GM12865 (cell line): ENCODE measurements at places on chromosomes 7 and 10.
A peak's percentile ranks its signal among the peaks of the same experiment; 100 is the strongest.

GRCh38 chr10:58253184-58253583 lies 14.5 kb downstream of the IPMK start:
- no peak for DNase-seq

- DNase-seq = peak; percentile 85
Observed at GRCh38 chr10:8133146-8133545, 78.7 kb downstream of the GATA3 start.

DNA sequence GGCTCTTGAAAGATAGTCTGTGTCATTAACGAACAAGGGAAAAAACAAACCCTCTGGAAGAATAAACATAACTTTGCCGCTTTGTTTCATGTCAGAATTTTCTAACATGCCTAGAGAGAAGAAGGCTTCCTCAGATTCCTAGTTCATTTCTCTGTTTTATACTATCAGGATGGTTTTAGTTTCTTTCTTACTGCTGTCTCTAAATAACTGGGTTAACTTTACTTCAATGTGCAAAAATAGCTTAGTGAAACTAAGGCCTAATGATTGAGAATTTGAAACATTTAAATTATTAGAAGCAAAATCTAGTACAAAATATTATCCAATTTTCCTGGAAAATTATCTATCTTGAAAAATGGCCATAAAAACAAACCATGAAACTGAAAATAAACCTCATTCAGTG lies 72.1 kb upstream of the OGDHL start:
- no peak for DNase-seq

GRCh38 chr7:158531661-158532060 lies 56.0 kb downstream of the PTPRN2 start:
- DNase-seq = no peak

GRCh38 chr7:44375926-44376342 lies 50.5 kb upstream of the CAMK2B start:
- DNase-seq = no peak

DNA sequence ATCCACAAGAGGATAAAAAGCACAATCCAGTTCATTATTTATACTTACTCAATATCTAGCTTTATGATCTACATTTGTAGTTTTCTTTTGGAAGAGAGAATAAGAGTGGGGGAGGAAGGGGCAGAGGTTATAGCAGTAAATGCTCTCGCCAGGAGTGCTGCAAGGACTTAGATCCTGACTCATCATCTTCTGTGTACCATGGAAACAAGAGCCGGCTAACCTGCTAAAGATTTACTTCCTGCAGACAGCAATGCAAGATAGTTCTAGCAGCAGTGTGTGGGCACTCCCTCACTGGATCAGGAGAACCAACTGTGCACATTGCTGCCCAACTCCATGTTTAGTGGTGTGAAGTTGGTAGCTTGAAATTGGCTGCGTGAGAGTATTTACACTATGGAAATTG lies 47.7 kb upstream of the TRIL start:
- DNase-seq = no peak

DNA sequence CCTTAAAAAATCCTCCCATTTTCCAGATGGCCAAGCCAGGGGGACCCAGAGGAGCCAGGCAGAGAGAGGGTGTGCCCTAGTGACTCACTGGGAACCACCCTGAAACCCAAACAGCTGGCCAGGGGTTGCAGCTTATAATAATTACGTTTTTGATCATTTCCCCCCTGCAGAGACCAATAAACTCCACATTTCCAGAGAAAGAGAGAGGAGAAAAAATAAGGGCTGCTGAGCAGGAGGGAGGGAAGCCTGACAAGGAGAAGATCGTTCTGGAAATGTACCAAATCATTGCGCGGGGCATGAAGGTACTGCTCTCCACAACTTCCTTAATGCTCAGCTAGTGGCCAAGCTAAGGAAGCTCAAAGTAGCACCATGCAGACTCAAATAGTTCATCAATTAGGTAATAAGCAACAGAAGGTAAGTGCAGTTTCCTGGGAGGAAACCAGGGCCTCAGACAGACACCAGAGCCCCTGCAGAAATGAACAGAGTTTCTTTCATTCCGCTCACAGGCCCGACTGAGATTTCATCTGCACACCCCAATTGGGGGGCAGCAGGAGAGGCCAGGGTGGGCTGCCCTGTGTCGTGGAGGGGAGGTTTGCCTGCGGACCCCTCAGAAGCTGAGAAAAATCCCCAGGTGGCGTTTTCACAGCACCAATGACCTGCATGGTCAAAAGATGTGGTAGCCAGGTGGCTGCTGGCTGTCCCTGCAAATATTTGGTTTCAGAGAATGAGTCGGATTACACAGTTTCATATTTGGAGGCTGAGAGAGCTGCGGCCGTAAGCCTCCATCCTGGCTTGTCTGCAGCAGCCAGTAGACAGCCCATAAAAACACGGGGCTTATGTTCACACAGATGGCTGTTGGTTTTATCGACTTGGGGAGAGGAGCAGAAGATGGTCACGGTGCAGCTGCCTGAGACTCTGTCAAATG lies 153.2 kb upstream of the LYZL2 start:
- DNase-seq = peak; percentile 83

GRCh38 chr7:107898997-107899594 lies 8.1 kb downstream of the DLD start:
- no peak for DNase-seq

DNA sequence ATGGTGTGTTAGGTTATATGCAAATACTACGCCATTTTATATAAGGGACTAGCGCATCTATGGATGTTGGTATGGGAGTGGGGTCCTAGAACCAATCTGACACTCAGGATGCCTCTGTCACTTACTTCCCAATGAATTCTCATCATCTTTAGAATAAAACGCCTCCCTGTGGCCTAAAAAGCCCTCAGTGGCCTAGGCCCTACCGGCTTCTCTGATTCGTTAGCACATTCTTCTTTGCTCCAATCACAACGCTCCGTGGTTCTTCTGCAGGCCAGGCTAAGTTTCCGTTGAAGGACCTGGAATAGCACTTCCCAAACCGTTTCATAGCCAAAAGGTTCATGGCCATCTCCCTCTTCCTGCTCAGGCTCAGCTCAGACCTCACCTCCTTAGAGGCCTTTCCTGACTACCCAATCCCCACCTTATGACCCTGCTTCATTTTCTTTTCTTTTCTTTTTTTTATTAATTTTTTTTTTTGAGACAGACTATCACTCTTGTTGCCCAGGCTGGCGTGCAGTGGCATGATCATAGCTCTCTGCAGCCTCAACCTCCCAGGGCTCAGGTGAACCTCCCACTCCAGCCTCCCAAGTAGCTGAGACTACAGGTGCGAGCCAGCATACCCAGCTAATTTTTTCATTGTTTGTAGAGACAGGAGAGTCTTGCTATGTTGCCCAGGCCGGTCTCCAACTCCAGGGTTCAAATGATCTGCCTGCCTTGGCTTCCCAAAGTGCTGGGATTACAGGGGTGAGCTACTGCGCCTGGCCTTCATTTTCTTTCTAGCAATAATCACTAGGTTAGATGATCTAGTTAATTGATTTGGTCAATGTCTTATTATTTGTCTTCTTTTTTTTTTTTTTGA lies 24.5 kb upstream of the YWHAG start:
- DNase-seq = no peak

DNA sequence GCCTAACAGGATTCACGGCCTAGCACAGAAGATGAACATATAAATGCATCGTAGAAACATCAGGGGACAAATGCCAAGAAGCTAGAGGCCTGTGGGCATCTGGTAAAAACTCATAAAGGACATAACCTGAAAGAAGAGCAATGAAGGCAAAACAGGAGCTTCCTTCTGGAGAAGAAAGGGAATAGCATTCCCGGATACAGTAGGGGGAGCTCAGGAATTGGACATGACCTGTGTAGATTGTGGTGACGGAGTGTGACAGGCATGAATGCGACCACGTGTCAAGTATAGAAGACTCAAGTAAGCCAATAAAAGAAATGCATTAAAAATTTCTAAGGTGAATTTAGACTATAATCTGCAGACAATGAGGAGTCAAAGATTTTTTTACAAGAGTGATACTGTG lies 270.1 kb downstream of the AGMO start:
- no peak for DNase-seq

DNA sequence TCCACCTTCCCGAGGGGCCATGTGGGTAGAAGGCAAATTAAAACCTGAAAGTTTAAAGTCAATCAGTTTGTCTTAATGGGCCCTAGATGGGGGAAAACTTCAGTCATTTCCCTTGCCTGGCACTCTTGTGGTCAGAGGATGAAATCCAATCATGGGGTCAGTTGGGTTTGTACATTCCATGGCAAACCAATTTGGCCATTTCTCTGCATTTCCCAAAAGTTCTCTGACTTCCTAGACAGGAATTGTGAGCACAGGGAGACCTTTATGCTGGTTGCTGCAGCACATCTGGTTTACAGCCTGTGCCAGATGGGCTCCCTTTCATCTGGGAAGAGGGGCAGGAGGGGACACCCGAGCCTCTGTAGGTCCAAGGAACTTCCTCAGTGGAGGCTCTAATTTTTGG lies 113.0 kb downstream of the CYP26A1 start:
- DNase-seq = no peak

GRCh38 chr10:101044117-101044516 lies 13.1 kb downstream of the SFXN3 start:
- DNase-seq = no peak

DNA sequence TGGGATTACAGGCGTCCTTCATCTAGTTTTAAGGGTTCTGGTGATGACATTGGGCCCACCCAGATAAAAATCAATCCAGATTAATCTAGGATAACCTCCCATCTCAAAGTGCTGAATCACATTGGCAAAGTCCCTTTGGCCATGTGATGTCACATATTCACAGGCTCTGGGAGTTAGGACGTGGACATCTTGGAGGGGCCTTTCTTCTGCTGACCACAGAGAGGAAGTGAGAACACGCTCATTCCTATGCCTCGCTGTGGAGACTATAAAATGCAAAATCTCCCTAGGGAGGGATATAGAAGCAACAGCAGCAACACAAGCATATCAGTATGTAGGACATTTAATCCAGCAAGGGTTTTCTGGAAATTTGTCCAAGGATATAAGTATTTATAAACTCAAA lies 266.0 kb upstream of the PITRM1 start:
- no peak for DNase-seq

GRCh38 chr10:43846187-43846680 lies 197.6 kb upstream of the ZNF32 start:
- DNase-seq = peak; percentile 11

- no peak for DNase-seq
Observed at GRCh38 chr10:128576943-128577670, 450.9 kb upstream of the MKI67 start.

DNA sequence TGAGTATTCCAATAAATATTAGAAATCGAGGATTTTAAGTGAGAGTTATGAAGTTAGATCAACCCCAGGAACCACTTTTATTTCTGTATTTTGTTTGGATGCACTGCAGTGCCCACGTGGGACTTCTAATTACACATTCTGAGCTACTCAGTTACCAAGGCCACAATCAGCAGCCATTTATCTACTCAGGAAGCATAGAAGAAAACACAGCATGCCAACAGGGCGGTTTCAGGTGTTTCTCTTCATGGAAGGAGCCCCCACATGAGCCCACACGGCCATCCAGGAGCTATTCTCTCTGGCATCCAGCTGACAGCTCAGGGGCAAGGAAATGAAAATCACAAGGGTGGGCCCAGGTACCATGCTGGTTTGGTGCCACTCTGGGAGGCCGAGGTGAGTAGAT lies 266.5 kb upstream of the MKLN1 start:
- no peak for DNase-seq

DNA sequence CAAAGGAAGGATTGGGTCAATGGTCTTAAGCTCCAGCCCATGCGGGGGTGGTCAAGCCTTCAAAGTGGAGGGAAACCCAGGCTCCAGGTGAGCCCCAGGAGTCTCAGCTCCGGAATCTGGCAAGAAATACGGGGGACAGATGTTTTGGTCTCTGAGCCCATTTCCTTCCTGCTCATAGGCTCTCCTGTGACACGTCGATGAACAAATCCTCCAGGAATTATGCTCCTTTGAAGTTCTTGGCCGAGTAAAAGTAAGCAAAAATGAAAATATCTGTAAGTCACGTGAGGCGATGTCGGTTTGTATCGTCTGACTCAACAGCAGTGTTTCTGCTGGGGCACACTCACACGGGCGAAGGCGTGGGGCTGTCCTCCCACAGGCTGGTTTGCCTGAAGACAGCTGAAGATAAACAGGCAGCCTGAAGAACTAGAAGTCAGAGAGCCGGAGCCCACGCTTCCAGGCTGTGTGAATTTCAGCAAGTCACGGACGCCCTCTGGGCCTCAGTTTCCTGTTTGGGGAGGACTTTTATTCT lies 52.6 kb upstream of the SMNDC1 start:
- DNase-seq = peak; percentile 87

DNA sequence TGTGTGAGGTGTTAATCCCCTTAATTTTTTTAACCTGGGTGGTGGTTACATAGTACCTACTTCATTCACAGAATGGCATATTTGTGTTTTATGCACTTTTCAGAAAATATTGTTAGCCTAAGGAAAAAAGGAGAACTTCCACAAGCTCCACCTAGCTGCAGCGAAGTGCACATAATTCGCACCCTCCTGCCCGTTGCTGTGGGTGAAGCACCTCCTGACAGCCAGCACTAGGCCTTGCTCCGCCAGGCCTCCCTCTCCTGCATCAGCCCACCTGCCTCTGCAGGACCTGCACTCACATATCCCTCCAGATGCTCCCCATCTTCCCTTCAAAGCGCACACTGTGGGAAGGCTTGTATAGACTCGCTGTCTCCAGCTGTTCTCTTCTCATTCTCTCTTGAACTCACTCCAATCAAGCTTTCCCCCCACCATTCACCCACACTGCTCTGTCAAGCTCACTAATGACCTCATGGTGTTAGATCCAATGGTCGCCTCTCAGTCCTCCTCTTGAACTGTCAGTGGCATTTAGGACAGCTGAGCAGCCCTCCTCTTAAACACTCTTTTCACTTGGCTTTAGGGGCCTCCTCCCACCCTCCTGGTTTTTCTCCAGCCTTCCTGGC lies 20.7 kb upstream of the GRID1 start:
- no peak for DNase-seq

DNA sequence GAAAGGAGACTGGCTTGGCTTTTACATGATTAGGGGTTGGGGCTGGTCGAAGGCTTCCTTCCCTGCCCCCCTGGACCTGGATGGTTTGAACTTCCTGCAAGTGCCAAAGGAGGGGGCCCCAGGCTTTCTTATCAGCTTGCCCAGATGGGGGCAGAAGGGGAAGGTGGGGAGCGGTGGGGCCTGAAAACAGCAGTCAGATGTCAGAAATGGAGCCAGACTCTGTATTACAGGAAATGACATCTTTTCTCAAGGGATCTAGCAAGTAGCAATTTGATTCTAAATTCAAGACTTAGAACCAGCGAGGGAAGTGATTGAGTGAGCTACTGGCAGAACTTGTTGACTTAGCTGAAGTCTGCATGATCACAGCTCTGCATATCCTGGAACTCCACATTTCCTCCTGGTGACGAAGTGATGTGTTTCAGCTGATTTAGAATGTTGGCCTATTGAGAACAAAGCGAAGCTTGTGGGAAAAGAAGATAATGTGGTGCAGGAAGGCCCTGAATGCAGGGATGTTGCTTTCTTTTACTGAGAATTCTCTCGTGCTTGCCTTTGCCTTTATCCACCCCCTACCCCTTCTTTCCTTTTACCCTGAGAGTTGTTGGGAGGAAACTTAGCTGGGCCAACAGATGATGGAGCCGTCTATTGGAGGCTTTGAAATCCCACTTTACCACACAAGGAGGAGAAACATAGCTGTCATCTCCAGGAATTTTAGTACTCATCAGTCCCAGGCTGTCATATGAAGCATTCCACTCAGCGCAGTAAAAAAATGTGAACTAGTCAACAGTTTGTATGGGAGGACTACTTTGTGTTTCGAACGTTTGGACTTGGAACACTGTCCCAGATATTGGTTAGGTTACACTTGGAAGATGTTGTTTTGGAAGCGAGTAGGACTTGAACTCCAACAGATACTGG lies 43.2 kb downstream of the CCNY start:
- DNase-seq = peak; percentile 78
